ENCODE measurements at places on chromosomes 7 and 10.
A peak's percentile ranks its signal among the peaks of the same experiment; 100 is the strongest.

DNA sequence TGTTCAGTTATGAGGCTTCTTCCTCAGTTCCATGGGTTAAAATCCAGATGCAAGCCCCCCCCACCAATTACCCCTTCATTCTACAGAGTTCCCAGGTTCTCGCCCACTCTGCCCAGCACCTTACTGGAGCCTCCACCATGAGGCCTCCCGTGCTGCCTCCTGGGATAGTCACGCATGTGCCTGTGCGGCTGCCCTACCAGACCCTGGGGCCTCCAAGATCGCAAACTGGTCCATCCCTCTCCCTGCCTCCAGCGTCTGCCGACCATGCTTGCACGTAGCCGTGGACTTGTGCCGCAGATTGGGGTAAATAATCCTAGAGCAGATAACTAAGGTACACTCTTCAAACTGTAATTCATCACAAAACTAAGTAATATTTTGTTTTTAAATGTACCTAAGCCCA, 611.2 kb downstream of the PTPRN2 start:
- no peak overlapping the region for H3K4me3 ChIP-seq
- H3K36me3 ChIP-seq: no peaks in the 10 kb centered on the region
- DNase-seq: no peak
- no peaks in the 10 kb centered on the region for H3K4me1 ChIP-seq
- no peak overlapping the region for H3K27ac ChIP-seq

DNA sequence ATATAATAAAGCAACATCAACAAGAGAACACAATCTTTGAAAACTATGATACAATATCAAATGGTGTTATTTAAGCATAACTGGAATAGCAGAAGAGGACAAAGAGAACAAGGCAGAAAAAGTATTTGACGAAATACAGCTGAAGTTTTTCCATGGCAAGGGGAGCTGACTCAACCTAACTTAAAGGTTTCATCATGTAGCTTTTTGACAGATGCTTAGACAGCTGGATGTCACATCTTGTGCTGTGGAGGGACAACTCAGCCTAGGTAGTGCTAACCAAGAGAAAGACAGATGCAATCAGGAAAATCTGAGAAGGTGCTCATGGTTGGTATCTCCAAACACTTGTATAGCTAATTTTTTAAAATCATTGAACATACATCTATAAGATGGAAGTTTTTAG, 208.2 kb downstream of the TFEC start:
- H3K36me3 ChIP-seq: no peaks in the 10 kb centered on the region
- H3K4me3 ChIP-seq: no peak overlapping the region
- no peak overlapping the region for H3K27ac ChIP-seq
- H3K4me1 ChIP-seq: no peaks in the 10 kb centered on the region

DNA sequence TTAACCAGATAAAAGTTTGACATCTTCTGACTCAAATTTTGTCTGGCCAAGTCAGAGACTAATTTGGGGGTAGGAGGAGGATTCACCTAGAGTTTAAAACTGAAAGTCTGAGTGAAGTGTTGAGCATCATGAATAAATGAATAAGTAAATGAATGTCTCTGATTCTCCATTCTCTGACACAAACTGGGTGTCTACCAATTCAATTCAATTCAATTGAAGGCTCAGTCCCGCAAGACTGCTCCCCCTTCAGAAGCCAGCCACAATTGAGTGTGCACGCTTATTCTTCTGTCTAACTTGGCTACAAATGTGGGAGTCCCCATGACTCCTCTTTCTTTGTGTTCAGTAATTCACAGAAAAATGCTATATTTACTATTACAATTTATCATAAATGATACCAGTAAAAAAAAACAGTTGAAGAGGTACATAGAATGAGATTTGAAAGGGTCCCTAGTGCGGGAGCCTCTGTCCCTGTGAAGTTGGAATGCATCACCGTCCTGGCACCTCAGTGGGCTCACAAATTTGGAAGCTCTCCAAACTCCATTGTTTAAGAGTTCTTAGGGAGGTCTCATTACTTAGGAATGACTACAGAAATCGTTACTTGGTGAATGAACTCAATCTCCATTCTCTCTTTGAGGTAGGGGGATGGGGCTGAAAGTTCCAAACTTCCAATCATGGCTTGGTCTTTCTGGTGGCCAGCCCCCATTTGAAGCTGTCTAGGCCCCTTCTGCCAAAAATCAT, 243.7 kb upstream of the PHYHIPL start:
- no peaks in the 10 kb centered on the region for H3K36me3 ChIP-seq
- no peak overlapping the region for H3K4me3 ChIP-seq
- no peak overlapping the region for H3K27ac ChIP-seq

GRCh38 chr7:84712374-84713121, 474.3 kb downstream of the SEMA3D start:
- H3K36me3 ChIP-seq: no peaks in the 10 kb centered on the region
- H3K4me1 ChIP-seq: no peaks in the 10 kb centered on the region
- H3K27ac ChIP-seq: no peak overlapping the region
- H3K27me3 ChIP-seq: no peaks in the 10 kb centered on the region

- H3K4me3 ChIP-seq: no peak overlapping the region
- no peak for DNase-seq
- no peaks in the 10 kb centered on the region for H3K27me3 ChIP-seq
- H3K27ac ChIP-seq: no peak overlapping the region
These were observed 517.8 kb upstream of the CELF2 start for GRCh38 chr10:10499839-10500238.

DNA sequence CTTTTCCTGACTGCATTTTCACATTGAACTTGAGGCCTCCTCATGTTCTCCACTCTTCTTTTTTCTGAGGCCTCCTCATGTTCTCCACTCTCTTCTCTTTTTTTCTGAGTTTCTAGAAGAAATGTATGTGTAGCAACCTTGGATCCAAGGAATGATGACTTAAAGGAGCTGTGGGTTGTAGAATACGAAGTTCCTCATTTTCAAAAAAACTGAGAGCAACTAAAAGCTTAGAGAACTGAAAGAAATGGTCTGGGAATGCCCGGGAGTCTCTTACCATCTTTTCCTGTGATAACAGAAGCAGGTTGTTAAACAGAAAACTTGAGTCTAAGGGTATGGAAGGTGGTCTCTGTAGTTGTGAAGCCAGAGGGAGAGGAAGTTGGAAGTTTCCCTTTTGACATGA, 32.8 kb downstream of the MRPS33 start:
- no peaks in the 10 kb centered on the region for H3K4me1 ChIP-seq
- H3K27me3 ChIP-seq: peaks cover 11% of the 10 kb centered on the region
- no peak overlapping the region for H3K4me3 ChIP-seq
- no peak for DNase-seq

DNA sequence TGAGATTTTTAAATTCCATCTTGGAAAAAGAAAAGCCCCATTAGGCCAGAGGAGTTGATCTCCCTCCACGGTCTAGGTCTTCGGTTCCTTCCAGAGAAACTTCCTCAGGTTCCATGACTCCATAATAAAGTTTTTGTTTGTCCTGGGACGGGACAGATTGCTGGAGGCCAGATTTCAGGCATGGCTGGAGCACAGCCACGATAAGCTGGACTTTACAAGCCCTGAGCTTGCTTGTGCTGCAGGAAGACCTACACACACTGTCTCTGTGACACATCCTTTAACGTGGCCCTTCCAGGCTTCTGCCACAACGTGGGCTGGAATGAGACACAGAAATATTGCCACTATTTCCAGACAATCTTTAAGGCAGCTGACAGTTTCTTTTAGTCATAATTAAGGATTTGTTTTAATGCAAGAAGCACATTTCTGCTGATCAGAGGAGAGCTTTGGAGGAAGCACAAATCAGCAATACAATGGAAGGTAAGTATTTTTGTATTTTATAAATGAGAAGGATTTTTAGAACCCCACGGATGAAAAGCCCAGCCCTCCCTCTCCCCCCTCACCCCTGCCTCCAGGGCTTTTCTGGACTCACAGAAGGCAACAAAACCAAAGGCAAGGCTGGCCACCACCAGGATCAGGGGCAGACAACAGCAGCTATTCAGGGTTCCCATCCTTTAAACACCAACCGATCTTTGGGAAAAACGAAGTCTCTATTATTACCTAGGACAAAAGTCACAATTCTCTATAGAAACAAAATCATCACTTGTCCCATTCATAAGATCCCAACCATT, 6.5 kb downstream of the CTBP2 start:
- DNase-seq: no peak
- no peak overlapping the region for H3K27ac ChIP-seq
- H3K4me3 ChIP-seq: no peak overlapping the region
- peaks cover 12% of the 10 kb centered on the region for H3K4me1 ChIP-seq

DNA sequence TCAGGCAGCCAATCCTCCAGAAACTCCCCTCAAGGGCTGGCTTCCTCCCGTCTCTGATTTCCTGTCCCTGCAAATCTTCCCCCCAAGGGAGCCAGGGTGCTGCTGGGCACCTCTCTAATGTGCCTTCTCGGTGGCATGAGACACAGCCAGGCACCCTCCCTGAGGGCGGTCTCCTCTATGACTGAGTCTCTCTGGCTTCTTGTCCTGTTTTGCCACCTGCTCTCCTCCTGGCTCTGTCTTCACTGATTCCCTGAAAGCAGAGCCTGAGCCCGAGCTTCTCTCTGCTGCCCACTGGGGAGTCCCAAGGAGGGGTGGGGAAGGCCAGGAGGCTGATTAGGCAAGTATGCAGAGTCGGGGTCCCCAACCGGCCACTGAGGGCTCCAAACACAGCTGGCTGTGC, 60.4 kb upstream of the INSIG1 start:
- H3K36me3 ChIP-seq: no peaks in the 10 kb centered on the region
- H3K27ac ChIP-seq: no peak overlapping the region
- peaks cover 14% of the 10 kb centered on the region for H3K27me3 ChIP-seq
- DNase-seq: no peak

DNA sequence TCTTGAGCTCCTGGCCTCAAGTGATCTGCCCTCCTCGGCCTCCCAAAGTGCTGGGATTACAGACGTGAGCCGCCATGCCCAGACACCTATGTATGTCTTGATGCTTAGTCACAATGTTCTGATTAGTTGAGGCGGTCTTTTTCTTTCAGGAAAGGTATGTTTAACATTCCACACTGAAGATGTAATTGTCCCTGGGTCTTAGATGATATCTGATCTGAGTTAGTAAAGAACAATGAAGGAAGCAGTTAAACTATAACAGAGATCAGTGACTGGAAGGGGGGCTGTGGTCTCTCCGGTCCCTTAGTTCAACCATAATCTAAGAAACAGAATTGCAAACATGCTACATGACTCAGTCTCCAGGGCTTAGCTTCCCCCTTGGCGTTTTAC, 31.5 kb upstream of the SH2D4B start:
- DNase-seq: no peak
- peaks cover 73% of the 10 kb centered on the region for H3K4me1 ChIP-seq
- H3K4me3 ChIP-seq: no peak overlapping the region
- H3K27me3 ChIP-seq: no peaks in the 10 kb centered on the region

DNA sequence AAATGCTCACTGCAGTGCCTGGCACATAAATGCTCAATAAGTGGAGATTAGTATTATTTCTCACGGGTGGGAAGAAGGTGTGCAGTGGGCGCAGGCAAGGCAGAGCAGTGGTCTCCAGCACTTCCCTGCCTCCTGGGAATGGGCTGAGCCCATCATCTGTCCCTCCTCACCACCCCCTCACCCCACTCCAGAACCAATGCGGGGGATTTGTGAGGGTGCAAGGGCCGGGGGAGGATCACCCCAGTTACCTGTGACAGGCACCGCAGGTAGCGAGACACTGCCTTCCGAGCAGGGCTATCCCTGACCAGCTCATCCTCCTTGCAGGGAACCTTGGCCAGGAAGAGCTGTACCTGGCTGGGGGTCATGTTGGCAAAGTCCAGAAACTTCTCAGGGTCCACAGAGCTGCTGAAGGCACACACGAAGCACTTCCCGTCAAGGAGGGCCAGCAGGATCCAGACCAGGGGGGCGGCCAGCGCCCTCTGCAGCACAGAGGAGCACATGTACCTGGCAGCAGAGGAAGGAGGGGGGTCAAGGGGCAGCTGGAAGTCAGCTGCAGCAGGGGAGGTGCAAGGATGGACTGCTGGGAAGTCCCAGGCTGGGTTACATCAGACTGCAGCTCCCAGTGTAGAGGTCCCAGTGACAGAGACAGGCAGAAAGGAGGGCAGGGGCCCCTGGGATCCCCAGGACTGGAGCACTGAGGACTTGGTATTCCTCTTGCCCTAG, 2.8 kb downstream of the CALHM3 start:
- H3K4me1 ChIP-seq: peaks cover 70% of the 10 kb centered on the region
- peak overlapping the region; percentile 74 for H3K27ac ChIP-seq
- no peak overlapping the region for H3K4me3 ChIP-seq

GRCh38 chr7:8615019-8615418, 181.6 kb downstream of the NXPH1 start:
- no peak overlapping the region for H3K4me3 ChIP-seq
- no peak for DNase-seq
- no peaks in the 10 kb centered on the region for H3K36me3 ChIP-seq

GRCh38 chr7:112130729-112131410, 75.3 kb downstream of the DOCK4 start:
- no peaks in the 10 kb centered on the region for H3K4me1 ChIP-seq
- H3K4me3 ChIP-seq: no peak overlapping the region
- H3K27me3 ChIP-seq: peaks cover 2% of the 10 kb centered on the region
- no peak overlapping the region for H3K27ac ChIP-seq

GRCh38 chr7:131111081-131111576, 216.5 kb upstream of the MKLN1 start:
- DNase-seq: no peak
- H3K4me3 ChIP-seq: peak overlapping the region; percentile 96
- H3K36me3 ChIP-seq: no peaks in the 10 kb centered on the region
- peak overlapping the region; percentile 41 for H3K27ac ChIP-seq
- H3K27me3 ChIP-seq: peaks cover 19% of the 10 kb centered on the region

GRCh38 chr7:135553346-135553745, 4.4 kb upstream of the NUP205 start:
- no peak overlapping the region for H3K4me3 ChIP-seq
- H3K27me3 ChIP-seq: no peaks in the 10 kb centered on the region
- no peaks in the 10 kb centered on the region for H3K36me3 ChIP-seq
- DNase-seq: no peak
- H3K27ac ChIP-seq: no peak overlapping the region

GRCh38 chr10:60419249-60419648, 29.6 kb upstream of the ANK3 start:
- H3K4me3 ChIP-seq: no peak overlapping the region
- no peaks in the 10 kb centered on the region for H3K27me3 ChIP-seq
- no peaks in the 10 kb centered on the region for H3K36me3 ChIP-seq
- no peak for DNase-seq

GRCh38 chr10:60277656-60278055, 112.0 kb downstream of the ANK3 start:
- H3K27me3 ChIP-seq: no peaks in the 10 kb centered on the region
- H3K27ac ChIP-seq: no peak overlapping the region
- H3K36me3 ChIP-seq: no peaks in the 10 kb centered on the region
- H3K4me3 ChIP-seq: no peak overlapping the region
- DNase-seq: no peak

DNA sequence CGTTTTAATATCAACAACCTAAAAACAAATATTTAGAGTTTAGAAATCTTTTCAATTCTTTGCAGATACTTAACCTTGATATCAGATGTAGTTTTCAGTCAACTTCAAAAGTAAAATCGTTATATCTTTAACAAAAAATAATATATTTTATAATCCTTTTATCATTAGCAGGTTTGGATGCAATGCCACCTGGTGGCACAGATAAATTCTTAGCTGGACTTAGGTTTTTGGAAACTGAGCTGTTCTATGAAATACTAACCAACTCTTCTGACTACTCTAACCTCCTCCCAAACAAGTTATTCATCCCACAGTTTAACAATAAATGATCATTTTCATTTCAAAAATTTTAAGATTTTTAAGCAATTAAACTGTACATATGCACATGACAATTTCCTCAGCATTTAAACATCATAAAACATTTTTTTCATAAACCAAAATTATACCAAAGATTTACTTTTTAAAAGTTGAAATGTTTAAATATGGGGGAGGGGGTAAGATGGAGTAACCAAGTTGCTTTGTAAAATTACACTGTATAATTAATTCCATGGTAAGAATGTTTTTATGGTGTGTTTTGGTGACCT, 56.9 kb downstream of the HIBADH start:
- H3K4me1 ChIP-seq: peaks cover 4% of the 10 kb centered on the region
- no peaks in the 10 kb centered on the region for H3K27me3 ChIP-seq
- no peak for DNase-seq
- no peaks in the 10 kb centered on the region for H3K36me3 ChIP-seq

Measured in activated CD8-positive, alpha-beta T cell treated with anti-CD3 and anti-CD28 coated beads, Interleukin-2, amount 10 ng/mL, durations not matched to agents 7 days and 5 days (primary cell).